ENCODE measurements at places on chromosomes 3 and 15.

DNA sequence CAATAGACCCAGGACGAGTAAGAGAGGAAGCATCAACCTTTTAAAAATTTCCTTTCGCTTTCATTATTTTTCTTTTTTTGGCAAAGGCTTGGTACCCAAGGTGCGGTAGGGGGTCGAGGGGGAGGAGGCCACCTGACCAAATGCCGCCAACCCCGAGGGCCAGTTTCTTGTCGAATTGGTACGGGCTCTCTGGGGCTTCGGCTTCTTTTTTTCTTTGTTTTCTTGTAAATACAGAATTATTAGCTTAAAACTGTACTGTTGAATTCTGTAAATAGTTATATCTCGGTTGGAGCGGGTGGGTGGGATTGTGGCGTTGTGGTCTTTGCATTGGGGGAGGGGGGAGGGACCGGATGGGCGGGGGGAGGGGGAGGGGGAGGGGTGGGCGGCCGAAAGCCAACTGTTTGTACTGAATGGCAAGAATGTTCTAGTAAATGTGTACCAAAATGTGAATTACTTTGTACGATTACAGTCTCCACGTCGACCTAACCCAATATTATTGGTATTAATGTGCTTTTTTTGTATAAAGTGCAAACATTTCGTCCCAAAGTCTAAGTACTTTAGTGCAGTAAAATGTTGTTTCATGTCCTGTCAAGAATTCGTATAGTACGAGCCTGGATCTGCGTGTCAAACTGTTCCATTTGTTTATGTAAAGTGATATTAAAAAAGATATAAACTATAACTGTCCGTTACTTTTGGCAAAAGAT lies 4.7 kb downstream of the ZIC1 start:
- DNase-seq = no peak

GRCh38 chr3:19263606-19264005 lies 115.3 kb downstream of the KCNH8 start:
- no peak for DNase-seq

- no peak for DNase-seq
Observed at GRCh38 chr15:86231864-86232721, 152.4 kb downstream of the AGBL1 start.

GRCh38 chr15:63877713-63878271 lies 44.0 kb upstream of the HERC1 start:
- DNase-seq = no peak

- DNase-seq = no peak
Observed at GRCh38 chr3:178120367-178120766, 415.9 kb upstream of the KCNMB2 start.

DNA sequence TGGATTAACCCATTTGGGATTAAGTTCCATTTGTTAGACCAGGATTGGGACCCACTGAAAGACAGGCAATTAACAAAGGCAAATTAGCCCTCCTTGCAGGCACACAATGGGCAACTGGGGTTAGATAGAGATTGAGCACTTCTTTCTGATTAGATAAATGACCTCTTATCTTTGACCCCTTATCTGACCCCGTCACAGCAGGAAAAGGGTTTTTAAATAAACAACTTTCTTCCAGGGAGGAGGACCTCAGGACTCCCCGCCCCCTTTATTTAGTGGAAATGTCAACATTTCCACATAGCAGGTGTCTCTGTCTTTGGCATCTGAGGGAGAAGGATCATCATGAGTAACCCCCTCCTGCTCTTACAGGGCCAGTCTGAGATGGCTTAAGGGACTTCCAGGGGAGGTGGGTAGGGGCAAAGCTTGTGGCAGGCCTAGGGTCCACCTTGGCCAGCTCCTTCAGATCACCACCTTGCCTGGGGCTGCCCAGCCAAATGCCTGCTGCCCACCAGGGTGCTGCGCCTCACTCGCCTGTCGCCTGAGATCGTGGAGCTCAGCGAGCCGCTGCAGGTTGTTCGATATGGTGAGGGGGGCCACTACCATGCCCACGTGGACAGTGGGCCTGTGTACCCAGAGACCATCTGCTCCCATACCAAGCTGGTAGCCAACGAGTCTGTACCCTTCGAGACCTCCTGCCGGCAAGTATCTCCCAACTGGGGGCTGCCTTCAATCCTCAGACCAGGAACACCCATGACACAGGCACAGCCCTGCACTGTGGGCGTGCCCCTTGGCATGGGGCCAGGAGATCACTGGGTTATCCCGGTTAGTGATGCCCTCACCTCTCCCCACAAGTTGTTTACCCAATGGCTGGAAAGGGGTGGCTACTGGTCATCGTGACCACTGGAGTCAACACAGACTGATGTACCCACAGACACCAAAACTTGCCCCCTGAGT lies 2.6 kb upstream of the WDR6 start:
- DNase-seq = no peak

DNA sequence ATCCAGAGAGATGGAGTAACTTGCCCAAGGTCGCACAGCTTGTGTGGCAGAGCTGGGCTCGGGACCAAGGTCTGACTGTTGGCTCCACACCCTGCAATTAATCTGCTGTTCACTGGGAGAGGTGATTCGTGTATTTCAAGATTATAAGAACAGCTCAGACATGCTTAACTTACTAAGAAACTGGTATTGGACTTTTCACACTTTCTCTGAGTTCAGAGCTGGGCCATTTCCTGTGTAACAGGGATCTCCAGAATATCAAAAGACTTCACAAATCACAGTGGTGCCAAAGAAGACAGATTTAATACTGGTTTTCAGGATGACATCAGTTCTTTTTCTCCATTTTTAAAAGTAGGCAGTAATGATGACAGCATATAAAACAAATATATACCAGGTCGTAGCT lies 156.8 kb upstream of the UBE2E1 start:
- no peak for DNase-seq

- DNase-seq = no peak
Observed at GRCh38 chr3:73141525-73141924, 80.1 kb downstream of the EBLN2 start.

DNA sequence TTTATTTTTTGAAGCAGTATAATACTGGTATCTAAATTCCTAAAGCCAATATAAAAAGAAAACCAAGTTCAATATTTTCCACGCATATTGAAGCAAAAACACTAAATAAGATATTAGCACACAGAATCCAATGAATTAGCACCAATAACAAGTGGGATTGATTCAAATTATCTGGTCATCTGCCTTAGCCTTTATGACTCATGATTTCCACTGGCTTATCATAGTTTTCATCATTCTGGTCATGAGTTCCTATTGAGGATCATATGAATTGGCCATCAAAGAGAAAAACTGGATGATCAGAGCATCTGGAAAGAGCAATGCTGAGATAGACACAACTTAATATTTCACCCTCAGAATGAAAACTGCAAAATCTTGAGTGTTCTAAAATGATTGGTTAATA lies 809.9 kb downstream of the MCTP2 start:
- no peak for DNase-seq

DNA sequence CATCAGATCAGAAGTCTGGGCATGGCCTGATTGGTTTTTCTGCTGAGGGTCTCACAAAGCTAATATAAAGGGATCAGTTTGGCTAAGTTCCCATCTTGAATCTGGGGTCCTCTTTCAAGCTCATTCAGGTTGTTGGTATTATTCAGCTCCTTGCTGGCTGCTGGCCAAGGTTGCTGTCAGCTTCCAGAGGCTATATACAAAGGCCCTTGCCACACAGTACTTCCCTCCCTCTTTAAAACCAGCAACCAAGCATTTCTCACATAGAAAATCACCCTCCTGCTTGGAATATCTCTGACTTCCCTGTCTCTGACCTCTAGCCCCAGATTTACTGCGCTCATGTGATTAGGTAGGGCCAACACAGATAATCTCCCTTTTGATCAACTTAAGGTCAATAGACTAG lies 442.9 kb downstream of the ERC2 start:
- DNase-seq = no peak

- no peak for DNase-seq
Observed at GRCh38 chr3:108838436-108838835, 15.8 kb downstream of the TRAT1 start.

GRCh38 chr15:100930306-100930848 lies 11.2 kb downstream of the LRRK1 start:
- no peak for DNase-seq

- DNase-seq = no peak
Observed at GRCh38 chr15:48029642-48030041, 91.1 kb upstream of the SLC24A5 start.

DNA sequence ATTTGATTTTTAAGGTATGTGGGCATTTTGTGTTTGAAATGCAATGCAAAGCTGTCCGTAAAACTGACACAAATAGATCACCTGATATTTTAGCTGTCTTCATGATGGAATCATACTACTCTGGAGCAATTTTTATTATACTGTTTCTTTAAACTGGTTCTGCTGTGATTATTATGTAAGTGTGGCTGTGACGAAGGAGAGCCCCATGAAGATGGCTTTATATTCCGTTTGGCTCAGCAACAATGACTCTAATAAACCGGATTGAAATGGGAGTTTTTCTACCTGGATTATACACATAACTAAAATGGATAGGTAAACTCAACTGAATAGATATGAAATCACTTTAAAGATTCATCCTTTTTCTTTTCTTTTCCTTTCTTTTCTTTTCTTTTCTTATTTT lies 9.4 kb downstream of the TLNRD1 start:
- no peak for DNase-seq

DNA sequence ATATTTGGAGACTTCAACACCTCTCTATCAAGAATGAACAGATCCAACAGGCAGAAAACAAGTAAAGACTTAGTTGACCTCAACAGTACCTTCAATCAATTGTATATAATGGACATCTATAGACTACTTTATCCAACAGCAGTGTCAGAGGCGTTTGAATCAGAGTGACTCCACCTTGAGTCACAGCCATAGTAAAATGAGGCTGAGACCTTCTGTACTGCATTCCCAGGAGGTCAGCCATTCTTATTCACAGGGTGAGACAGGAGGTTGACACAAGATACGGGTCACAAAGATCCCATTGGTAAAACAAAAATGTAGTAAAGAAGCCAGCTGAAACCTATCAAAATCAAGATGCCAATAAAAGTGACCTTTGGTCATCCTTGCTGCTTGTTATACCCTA lies 299.8 kb downstream of the CNTN3 start:
- DNase-seq = no peak

- no peak for DNase-seq
Observed at GRCh38 chr3:30924763-30925162, 30.3 kb upstream of the GADL1 start.

DNA sequence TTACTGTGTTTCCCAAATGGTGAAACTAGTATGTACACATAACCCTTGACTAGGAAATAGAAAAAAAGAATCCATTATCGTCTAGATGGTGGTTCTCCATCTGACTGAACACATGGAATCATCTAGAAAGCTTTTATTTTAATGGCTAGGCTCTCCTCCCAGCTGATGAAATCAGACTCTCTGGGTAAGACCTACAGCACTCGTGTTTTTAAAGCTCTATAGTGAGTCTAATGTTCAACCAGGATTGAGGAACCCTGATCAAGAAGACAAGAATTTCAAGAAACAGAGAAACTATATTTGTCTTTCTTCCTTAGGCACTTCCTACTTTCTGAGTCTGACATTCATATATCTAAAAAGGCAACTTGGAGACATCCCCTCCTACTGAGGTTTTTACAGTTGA lies 118.8 kb downstream of the TMCO5A start:
- no peak for DNase-seq

DNA sequence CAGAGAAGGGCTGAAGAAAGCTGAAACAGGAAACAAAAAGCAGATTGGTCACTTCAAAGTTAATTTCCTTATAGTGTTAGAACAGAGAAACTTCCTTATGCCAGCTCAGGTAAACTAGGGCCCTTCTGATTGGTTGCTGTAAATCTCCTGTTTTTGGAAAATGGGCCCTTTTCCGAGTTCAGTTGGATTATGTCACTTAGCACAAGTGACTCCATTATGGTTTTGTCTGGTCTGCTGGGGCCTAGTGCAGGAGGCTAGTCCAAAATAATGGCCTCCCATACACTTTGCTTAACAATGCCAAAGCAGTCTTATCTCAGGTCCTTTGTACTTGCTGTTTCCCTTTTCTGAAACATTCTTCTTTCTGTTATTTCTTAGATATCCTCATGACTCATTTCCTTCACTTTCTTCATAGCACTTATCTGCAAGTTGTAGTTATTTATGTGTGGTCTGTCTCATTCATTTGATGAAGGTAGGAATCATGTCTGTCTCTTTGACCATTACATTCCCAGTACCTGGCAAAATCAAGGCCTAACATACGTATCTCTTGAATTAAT lies 7.7 kb upstream of the DCP1A start:
- no peak for DNase-seq

DNA sequence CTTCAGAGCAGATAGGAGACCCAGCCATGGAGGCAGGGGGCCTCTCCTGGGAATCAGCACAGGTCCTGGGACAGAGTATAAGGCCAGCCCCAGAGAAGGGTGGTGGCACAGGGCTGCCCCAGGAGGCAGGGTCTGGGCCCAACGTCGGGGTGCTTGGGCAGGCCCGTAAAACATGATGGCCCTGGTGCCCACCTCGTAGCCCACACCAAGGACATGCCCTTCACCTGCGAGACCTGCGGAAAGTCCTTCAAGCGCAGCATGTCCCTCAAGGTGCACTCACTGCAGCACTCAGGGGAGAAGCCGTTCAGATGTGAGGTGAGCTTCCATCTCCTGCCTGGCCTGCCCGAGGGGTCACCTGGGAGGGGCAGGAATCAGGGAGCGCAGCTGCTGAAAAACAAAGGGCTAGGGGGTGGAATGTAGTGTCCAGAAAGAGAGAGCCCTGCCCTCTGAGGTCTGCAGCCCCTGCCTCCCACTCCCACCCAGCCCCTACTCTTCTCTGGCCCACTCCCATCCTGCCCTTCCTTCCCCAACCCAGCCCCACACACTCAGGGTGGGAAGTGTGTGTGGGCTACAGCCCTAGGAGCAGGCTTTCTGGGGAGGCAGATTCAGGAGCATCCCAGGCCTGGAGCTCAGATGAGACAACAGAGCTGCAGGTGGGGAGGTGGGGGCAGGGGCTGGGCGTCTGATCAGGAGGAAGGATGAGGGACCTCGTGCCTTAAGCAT lies 9.5 kb downstream of the ZBTB47 start:
- DNase-seq = no peak

DNA sequence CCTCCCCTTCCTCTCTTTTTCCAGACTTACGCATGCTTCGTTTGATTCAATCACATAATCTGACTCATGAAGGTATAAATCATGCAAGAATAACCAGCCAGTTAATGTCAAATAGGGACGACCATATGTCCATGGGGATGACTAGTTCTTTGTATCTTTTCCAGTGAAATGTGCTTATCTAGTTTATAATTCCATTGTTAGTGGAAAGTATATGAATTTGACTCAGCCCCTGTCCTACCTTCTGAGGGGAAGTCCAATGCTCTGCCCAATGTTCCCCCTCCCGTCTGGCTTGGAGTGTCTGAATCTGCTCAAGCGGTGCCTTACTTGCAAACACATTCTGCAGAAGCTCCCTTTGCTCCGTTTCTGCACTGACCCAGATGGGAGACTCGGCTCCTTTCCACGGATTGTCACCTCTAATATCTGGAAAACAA lies 55.0 kb upstream of the EPHB3 start:
- no peak for DNase-seq

GRCh38 chr15:66936109-66936860 lies 129.1 kb upstream of the SMAD3 start:
- no peak for DNase-seq

GRCh38 chr15:70835415-70835814 lies 18.5 kb downstream of the LARP6 start:
- no peak for DNase-seq

- DNase-seq = no peak
Observed at GRCh38 chr15:66826507-66826906, 124.5 kb downstream of the SMAD6 start.

- no peak for DNase-seq
Observed at GRCh38 chr15:65032801-65033537, 3.5 kb upstream of the MTFMT start.

- no peak for DNase-seq
Observed at GRCh38 chr15:50426428-50426827, 2.2 kb downstream of the USP8 start.
